Fibroblast of skin of left quadriceps (primary cell): ENCODE measurements at places on chromosomes 13 and 19.

- DNase-seq: no peak
Measured at GRCh38 chr13:52851137-52851962, 2.9 kb upstream of the PCDH8 start.

- no peak for DNase-seq
Measured at GRCh38 chr13:96968027-96968426, 26.2 kb downstream of the OXGR1 start.

DNA sequence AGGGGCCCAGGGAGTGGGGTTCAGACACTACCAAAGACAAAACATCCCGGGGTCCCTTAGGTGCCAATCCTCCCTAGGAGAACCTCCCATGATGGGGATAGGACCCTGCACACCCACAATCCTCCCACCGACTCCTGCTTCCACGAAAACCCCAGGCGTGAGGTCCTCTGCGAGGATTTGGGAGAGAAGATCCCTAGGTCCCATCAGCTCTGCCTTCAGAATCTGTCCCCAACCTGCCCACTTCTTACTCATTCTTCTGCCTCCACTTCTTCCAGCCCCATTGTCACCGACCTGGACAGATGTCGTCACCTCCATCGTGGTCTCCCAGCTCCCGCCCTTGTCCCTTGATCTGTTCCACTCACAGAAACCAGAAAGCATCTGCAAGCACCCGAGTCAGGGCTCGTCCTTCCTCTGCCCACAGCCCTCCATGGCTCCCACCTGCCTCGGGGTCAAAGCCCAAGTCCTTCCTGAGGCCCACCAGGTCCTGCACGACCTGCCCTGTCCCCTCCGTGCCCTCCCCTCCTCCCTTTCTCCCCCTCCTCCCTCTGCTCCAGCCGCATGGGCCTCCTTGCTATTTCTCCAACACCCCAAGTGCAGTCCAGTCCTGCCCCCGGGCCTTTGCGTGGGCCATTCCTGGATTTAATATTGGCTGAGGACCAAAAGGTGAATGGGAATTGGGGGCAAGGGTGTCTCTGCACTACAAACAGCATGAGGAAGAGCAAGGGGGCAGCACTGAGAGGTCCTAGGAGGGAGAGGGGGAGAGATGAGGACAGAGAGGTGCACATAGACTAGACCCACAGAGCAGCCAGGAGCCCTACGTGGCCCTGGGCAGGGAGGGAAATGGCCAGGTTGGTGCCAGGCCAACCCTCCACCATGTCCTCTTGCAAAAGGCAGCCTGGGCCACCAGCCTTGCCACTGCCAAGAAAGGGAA, 51.3 kb downstream of the PTPRS start:
- DNase-seq: no peak

- DNase-seq: no peak
Measured at GRCh38 chr13:99471221-99472121, 29.8 kb upstream of the TM9SF2 start.

GRCh38 chr19:35170359-35171061, 16.0 kb downstream of the FXYD5 start:
- no peak for DNase-seq
